Activated T-cell treated with anti-CD3 and anti-CD28 coated beads for 24 hours (primary cell): ENCODE measurements at places on chromosomes 4 and X.

GRCh38 chrX:137563681-137564651, 2.0 kb upstream of the ZIC3 start:
- DNase-seq = no peak

GRCh38 chr4:161522031-161522430, 641.8 kb downstream of the FSTL5 start:
- DNase-seq = no peak

GRCh38 chr4:948936-949300, 16.7 kb downstream of the TMEM175 start:
- DNase-seq = no peak

GRCh38 chr4:186335793-186336192, 69.8 kb downstream of the F11 start:
- DNase-seq = no peak

DNA sequence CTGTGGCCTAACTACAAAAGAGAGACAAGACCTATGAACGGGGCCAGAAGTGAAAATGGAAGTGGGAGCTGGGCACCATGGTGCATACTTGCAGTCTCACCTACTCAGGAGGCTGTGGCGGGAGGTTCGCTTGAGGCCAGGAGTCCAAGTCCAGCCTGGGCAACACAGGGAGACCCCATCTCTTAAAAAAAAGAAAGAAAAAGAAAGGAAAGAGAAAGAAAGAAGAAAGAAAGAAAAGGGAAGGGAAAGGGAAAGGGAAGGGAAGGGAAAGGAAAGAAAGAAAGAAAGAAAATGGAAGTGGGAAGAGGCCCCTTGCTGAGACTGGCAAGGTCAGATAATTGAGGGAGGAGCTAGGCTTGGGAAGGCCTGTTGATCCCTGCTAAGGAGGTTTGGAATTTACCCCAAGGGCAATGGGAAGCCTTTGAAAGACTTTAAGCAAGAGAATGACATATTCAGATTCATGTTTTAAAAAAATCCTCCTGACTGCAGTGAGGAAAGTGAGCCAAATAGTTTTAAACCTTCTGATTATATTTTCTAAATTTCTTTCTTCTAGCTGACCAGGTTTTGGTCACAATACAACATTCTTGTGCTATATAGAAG, 17.7 kb upstream of the HERC5 start:
- DNase-seq = no peak

DNA sequence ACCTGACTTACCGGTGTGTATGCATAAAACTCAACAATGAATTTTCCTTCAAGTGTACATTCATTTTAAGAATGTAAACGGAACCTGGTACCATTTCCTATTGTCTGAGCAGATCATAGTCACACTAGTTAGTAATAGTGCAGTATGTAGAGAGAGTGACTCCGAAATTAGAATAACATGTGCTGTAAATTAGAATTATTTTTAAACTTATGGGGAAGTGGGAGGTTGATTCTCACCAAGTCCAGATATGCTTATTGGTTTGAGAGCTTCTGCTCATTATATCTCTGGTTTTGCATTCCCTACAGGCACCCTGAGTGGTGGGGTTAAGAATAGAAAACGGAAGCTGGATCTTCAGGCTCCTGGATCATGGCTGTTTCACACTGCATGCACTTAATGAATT, 39.6 kb downstream of the KLF3 start:
- DNase-seq = no peak

DNA sequence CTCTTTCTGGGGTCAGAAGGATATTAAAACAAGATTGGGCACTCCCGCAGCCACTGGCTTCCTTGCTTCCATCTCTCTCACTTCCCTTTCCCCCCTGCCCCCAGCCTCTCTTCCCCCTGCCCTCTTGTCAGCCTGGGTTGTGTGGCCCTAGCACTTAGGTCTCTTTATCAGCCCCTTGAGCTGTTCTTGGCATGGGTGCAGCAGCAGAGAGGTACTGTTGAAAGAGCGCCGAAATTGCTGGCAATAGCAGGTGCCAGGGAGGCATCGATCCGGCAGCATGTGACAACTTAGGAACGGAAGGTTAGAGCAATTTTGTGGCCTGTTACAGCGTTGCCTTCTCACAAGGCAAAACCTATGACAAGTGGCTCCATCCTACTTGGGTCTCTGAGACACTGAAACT, 333.1 kb upstream of the IGFBP7 start:
- no peak for DNase-seq

- no peak for DNase-seq
These were observed 31.0 kb upstream of the PLK4 start for GRCh38 chr4:127849505-127850234.

GRCh38 chr4:188190461-188190860, 51.2 kb downstream of the TRIML1 start:
- no peak for DNase-seq

DNA sequence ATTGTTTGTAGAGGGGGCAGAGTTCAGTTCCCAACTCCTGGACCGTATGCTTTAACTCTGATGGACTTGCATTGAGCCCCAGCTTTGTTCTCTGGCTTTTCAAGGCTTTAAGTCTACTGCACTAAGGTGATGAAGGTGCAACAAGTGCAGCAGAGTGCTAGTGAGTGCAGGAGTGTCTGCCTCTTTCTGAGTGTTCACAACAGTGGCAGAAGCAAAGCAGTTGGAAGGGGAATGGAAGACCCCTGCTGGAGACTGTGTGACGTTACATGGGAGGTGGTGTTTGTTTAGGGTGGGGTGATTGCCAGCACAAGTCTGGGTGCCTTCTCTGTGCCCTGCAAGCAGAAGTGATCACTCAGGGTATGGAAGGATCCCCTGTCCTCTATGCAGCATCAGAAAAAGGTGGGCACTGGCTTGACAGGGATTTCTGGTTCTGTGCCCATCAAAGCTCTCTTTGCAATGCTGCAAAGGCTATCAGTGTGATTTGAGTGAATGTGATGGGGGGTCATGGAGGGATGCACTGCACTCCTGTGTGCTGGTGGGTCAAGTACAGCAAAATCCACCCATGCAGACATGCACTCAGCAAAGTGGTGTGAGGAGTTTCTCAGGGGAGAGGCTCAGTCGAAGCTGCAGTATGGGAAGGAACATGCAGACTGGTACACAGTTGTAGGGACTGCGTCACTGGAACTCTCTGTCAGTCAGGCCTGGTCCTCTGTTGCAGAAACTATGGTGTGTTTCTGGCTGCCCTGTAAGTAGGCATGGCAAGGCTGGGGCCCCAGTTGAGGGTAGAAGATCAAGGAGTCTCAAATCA, 70.9 kb upstream of the UGT2B7 start:
- DNase-seq = no peak

DNA sequence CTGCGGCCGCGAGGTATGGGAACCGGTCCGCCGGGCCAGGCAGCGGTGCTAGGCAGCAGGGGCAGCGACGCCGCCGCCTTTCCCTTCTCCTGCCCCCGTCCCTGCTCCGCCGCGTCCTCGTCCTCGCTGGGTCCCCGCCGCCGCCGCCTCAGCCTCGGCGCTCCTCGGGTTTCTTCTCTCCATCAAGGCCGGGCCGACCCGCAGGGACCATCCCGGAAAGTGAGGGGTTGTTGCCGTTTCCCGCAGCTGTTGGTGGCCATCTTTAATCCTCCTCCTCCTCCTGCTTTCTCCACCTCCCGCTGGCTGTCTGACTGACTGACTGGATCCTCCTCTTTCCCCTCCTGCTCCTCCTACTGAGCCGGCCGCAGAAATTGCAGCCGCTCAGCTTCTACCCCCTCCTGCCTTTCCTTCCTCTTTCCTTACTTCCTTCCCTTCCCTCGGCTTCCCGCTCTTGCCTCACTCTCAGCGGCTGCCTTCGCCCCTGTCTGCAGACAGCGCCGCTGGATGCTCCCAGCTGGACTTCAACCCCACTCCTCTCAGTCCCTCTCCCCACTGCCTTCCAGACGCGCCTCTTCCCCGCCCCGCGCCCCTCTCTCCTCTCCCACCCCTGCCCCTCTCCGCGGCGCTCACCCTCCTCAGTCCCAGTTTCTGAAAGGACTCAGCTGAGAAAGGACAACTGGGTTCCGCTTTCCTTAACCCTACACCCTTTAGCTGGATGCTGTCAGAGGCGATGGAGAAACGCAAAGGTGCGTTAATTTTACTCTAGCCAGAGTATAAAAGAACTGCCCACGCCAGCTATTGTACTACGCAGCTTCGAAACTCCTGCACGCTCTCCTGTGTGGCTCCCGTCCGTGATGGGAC, at the start of gene WDFY3:
Gene WDFY3 (minus strand): TSS at position 309 of the 861 bp plus-strand sequence. CDS start 106,099 bp downstream, outside the sequence.
- peak; percentile 1 for DNase-seq

DNA sequence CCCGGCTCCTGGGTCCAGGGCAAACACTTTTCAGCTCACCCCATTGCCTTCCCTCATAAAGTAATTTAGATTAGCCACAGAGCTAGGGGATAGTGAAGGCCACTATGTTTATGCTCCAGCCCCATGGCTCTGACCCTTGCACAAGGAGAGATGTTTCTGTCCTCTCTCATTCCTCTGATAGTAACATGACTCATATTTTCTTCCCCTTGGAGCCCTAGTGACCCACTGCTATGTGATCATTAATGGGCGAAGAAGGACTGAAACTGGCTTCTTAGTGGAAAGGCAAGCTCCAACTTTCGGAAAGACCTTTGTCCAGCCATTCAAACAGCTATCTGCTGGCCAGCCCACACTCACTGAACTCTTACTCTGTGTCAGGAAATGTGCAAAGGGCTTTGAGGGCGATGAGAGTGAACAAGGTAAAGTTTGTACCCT, 12.3 kb downstream of the CLDN2 start:
- no peak for DNase-seq

DNA sequence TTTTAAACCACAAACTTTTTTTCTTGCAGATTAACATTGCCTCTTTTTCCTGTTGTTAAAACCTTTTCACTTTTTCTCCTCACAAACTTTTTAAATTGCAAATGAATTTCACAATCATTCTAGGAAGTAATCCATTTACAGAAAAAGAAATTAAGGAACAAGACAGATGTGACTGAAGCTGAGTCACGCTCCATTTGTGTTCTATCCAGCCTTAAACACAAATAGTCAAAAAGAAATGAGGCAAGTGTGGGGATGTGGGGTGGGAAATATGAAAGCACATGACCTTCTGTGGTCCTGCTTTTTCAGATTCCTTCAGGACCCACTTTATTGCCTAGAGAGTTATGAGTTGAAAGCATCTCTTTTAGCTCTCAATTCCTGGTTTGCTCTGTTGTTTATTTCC, 197.0 kb downstream of the ADGRL3 start:
- no peak for DNase-seq

- no peak for DNase-seq
These were observed 116.4 kb downstream of the PPP3CA start for GRCh38 chr4:101230801-101231426.

GRCh38 chr4:129335276-129335675, 239.3 kb downstream of the C4orf33 start:
- no peak for DNase-seq

GRCh38 chr4:1210241-1210841, 38.0 kb upstream of the SPON2 start:
- no peak for DNase-seq

DNA sequence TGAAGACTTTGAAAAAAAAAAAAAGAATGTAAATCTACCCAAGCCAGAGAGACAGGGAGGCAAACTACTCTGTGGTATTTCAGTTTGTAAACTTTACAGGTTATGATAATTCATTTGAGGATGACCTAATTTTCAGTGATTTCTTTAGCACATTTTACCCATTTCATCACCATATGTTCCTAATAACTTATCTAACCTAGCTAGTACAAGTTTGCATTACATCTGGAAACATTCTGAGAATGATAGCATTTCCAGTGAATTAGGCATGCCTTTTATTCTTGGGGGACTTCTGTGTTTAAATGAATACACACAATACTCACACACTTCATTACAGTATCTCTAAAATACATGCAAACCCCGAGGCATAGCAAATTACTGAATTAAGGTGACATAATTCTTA, 1055.5 kb downstream of the PCDH18 start:
- no peak for DNase-seq

DNA sequence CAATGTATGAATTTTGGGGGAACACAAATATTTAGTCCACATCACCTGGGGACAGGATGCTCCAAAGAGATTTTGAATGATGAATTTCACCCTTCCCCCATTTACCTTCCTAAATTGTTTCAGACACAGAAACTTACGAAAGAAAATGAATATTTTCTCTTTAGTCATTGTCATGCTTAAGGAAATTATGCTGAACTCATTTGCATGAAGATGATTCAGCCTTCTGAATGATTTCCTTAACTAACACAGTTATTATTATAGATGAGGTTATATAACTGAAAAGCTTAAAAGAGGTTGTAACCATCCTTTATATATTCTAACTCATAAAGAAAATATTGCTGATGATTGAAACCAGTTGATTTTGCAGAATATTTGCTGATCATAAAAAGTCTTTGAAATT, 61.1 kb downstream of the KCNIP4 start:
- DNase-seq = no peak

GRCh38 chrX:30620980-30621618, 32.1 kb upstream of the GK start:
- no peak for DNase-seq

GRCh38 chr4:185793716-185794115, 18.3 kb downstream of the SORBS2 start:
- DNase-seq = no peak

- no peak for DNase-seq
These were observed 27.4 kb downstream of the SMARCA1 start for GRCh38 chrX:129495900-129496299.

DNA sequence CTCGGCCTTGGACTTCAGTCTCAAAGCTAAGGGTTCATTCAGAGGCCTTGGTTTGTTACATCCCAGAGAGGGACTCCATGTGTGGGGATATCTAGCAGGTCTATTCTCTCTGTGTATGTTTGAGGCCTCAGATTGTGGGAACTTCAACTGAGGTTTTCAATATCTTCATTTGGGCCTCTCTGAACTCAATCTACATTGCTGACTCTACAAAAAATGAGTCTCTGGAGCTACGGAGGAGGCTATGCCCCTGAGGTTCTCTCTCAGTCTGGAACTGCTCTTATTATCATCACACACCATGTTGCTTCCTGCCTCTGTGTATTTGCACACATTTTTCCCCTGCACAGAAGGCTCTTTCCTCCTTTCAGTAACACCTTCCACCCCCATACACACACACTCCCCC, 5.1 kb upstream of the TSR2 start:
- DNase-seq = no peak

GRCh38 chrX:18970465-18970864, 13.4 kb downstream of the PHKA2 start:
- no peak for DNase-seq

- DNase-seq = no peak
These were observed 33.2 kb downstream of the ARHGAP10 start for GRCh38 chr4:147765121-147765529.

DNA sequence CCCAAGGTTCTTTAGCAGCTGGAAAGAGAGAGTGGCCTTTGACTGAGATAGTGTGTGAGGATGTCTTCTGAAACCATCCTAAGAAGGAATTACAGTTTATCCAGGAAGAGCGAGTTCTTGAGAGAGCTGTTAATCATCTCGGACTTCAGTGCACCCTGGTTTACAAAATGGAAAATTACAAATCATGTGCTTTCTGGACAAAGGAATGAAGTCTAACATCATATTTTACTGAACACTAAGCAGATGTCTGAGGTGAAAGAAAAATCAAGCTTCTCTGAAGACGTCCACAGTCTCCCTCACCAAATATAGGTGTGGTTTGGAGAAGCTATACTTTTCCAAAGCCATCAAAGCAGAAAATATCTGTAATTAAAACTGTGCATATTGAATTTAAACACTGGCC, 30.8 kb upstream of the CYP2U1 start:
- DNase-seq = no peak
